Activated naive CD4-positive, alpha-beta T cell treated with anti-CD3 and anti-CD28 coated beads, Interleukin-2, amount 10 ng/mL, durations not matched to agents 7 days and 5 days (primary cell): ENCODE measurements at places on chromosomes 6 and 20.

GRCh38 chr6:44036699-44037101 is 90.6 kb downstream of the MRPL14 start:
- H3K36me3 ChIP-seq: no peaks in the 10 kb centered on the region
- H3K27me3 ChIP-seq: peaks cover 13% of the 10 kb centered on the region
- no peak for DNase-seq

GRCh38 chr6:109192865-109193264 is 97.6 kb downstream of the CEP57L1 start:
- peaks cover 6% of the 10 kb centered on the region for H3K27me3 ChIP-seq
- peaks cover 5% of the 10 kb centered on the region for H3K36me3 ChIP-seq
- H3K4me1 ChIP-seq: peaks cover 3% of the 10 kb centered on the region
- no peak for DNase-seq

DNA sequence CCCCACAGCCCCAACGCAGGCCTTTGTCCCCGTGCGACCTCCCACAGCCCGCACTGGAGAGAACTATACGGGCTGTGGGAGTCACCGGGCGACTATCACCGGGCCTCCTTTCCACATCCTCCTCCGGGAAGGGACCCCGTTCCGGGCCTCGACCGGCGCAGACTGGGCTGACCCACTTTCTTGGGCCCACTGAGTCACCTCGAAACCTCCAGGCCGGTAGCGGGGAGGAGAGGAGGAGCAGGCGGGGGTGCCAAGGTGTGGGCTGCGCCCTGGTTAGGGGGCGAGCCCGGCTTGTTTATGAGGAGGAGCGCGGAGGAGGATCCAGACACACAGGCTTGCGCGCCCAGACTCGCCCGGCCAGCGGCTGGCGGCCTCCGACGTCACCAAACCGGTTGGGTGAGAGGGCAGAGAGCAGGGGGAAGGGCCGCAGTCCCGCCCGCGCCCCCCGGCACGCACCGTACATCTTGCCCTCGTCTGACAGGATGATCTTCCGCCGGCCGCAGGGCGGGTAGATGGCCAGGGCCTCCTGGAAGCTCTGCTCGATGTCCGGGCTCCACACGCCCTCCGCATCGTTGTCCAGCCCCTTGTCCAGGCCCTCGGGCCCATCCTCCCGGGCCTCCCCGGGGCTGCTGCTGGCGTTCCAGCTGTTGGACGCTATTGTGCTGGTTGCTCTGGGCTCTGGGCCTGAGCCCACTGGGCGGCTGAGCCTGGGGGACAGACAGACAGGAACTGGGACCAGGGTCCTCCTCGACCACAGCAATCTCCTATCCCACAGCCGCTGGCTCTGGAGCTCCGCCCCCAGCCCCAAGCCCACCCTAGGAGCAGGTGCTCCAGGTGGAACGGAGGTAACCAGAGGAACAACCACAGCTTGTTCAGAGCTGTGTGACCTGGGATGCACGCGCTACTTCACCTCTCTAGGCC is 10.6 kb downstream of the TEAD3 start:
- H3K27me3 ChIP-seq: peaks cover 34% of the 10 kb centered on the region
- H3K4me3 ChIP-seq: no peak overlapping the region
- H3K4me1 ChIP-seq: peaks cover 7% of the 10 kb centered on the region
- no peak for DNase-seq
- no peak overlapping the region for H3K27ac ChIP-seq

DNA sequence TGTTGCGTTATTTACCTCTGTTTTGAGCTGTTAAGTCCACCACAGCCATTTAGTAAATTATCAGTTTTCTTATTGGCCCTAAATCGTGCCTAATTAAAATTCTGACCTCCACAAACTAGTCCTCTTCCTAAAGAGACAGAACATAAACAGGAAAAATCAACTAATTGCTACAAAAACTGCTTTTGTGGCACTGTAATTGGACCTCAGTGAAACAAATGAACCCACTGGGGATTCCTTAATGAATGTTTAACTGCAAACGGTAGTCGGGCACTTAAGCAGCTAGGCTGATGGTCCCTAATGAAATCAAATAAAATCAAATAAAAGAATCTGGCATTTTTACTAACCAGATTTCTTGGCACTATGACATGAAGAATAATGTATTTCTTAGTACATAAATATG is 513.4 kb upstream of the SLC35B3 start:
- H3K27me3 ChIP-seq: no peaks in the 10 kb centered on the region
- no peaks in the 10 kb centered on the region for H3K36me3 ChIP-seq
- no peak overlapping the region for H3K4me3 ChIP-seq
- no peak overlapping the region for H3K27ac ChIP-seq
- DNase-seq: no peak

- peaks cover 8% of the 10 kb centered on the region for H3K36me3 ChIP-seq
- H3K27ac ChIP-seq: no peak overlapping the region
- H3K27me3 ChIP-seq: no peaks in the 10 kb centered on the region
- H3K4me3 ChIP-seq: no peak overlapping the region
Measured at GRCh38 chr6:161080263-161080970, 88.8 kb downstream of the MAP3K4 start.

DNA sequence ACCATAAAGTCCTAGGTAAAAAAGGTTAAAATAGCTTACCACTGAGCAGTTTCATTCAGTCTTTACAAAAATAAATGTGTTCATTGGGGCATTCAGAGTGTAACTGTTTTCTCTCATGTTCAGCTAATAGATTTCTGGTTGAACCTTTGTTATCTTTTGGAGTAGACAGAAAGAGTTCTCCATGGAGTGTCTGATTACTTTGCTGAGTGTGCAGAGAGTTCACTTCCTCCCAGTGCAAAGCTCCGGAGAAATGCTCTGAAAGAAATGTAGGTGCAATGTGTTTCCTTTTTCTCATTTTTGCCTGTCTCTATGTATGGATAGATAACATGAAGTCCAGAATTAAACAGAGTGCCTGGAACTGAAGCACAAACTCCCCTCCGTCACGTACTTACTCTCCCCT is 52.6 kb downstream of the JAG1 start:
- H3K4me3 ChIP-seq: no peak overlapping the region
- no peak for DNase-seq
- H3K27ac ChIP-seq: no peak overlapping the region
- H3K4me1 ChIP-seq: no peaks in the 10 kb centered on the region
- H3K27me3 ChIP-seq: no peaks in the 10 kb centered on the region
- peaks cover 3% of the 10 kb centered on the region for H3K36me3 ChIP-seq
